ENCODE measurements at places on chromosomes 1 and 21.
A peak's percentile ranks its signal among the peaks of the same experiment; 100 is the strongest.

DNA sequence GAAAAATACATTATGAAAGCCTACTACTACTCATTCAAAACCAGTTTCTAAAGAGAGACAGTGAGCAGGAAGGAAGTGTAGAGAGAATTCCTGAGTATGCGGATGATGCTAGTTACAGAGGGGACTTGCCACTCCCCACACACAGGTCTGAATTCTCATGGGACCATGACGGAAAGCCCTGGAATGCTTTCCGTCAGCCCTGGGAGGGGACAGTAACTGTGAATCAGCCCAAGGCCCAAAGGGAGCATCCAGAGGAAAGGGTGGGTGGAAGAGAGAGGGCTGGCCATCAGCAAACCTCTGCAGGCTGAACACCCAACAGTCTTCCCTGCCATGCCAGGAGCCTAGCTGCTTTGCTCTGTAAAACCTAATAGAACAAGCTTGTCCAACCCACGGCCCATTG, 36.4 kb downstream of the RCSD1 start:
- no peak for DNase-seq

GRCh38 chr1:200880212-200880611, 7.4 kb downstream of the GPR25 start:
- peak; percentile 38 for DNase-seq

DNA sequence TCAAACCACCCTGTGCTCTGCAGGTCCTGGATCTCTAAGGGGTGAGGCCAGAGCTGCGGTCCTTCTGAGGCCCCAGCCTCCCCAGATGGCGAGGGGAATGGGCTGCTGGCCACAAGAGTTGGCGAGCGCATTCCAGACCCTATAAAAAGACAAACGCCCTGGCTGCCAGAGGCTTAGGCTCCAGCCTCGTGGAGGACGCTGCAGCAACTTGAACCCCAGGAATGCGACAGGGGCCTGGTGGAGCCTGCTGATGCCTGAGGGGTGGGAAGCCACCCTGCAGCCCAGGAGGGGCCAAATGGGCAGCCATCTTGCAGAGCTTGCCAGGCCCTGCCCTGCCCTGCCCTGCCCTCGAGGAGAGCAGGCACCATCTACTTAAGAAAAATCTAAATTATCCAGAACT, 8.6 kb downstream of the CACNA1S start:
- no peak for DNase-seq

- DNase-seq, result no peak
These were observed 183.2 kb downstream of the KIF26B start for GRCh38 chr1:245337829-245338484.

GRCh38 chr1:7174980-7175906, 390.0 kb downstream of the CAMTA1 start:
- no peak for DNase-seq

DNA sequence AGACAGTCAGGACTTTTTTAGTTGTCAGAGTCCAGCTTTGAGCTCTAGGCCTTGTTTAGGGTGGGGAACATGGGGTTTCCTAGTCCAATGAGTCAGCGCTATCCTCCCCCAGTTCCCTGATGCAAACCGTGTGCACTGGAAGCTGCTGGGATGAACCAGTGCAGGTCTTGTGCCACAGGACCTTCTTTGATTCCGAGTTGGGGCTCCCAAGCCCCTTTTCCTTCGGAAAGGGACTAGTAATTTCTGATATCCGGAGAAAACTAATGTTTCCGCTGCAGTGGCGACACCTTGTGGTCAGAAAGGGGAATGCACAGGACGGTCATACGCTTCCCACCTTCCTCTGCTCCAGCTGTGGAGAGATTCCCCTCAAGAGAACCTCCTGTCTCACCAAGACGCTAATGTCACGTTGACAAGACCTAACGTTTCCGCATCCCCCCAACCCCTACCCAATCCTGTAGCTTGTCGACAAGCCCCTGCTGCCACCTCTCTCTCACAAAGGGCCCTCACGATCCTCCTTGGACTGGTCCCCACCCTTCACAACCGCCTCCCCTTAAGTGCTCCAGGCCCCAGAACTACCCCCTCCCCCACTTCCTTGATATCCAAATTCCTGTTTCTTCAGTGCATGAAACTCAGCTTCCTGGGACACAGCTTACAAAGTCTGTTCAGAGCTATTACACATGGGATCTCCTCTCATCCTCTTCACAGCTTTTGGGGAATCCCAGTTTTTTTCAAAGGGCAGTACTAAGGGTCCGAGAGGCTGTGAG, 30.9 kb downstream of the GPA33 start:
- DNase-seq, result peak; percentile 75

GRCh38 chr1:57307392-57308170, 116.3 kb downstream of the DAB1 start:
- DNase-seq, result peak; percentile 47

GRCh38 chr1:247906504-247907047, 11.2 kb downstream of the OR2W3 start:
- no peak for DNase-seq

DNA sequence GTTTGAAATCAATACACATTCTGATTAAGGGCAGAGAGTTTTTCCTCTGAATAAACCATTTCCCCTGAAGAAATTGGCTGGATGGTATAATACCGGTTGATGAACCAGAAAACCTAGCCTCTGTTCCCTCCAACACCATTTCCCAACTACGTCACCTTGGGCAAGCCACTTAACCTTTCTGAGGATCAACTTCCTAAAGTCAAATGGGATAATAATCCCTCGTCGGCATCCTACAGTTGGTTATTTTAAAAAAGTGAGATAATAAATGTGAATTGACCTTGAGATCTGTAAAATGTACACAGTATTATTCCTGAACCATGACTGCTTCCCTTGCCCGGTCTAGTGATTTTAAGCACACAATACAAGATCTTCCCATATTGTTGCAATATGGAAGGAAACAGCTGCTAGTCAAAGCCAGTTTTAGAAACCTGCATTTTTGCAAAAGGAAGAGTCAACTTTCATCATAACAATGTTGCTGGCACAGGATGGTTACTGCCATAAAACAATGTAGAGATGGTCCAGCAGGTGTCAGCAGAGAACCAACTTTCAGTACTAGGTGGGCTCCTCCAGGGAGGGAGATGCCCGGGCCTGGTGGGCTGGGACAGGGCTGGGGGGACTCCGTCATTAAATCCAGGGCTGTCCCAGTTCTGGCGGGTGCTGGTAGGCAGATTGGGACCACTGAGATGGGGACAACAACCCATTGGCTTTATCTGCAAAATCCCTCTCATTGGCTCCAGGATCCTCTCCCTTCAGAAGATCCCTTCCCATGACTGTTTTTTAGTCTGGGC, 5.2 kb upstream of the HLX start:
- no peak for DNase-seq

- DNase-seq, result no peak
These were observed 26.3 kb downstream of the USP24 start for GRCh38 chr1:55188909-55189308.

GRCh38 chr21:36701756-36702621, 3.1 kb downstream of the SIM2 start:
- no peak for DNase-seq

DNA sequence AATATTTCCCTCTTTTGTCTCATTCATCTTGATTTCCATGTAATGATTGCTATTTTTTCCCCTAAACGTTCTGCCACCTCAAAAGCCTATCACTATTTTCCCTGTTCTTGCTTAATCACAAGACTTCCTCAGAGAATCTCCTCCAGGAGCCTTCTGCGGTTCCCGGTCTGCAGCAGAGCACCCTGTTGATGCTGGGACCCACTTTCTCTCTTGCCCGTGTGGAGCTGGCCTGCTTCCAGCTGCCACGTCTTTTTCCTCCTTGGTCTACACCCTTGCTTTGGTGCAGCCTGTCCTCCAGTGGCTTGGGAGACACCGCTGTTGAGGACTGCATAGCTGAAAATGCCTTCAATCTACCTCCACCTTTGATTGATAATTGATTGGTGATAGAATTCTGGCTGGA, 70.0 kb upstream of the COA6 start:
- DNase-seq, result no peak

DNA sequence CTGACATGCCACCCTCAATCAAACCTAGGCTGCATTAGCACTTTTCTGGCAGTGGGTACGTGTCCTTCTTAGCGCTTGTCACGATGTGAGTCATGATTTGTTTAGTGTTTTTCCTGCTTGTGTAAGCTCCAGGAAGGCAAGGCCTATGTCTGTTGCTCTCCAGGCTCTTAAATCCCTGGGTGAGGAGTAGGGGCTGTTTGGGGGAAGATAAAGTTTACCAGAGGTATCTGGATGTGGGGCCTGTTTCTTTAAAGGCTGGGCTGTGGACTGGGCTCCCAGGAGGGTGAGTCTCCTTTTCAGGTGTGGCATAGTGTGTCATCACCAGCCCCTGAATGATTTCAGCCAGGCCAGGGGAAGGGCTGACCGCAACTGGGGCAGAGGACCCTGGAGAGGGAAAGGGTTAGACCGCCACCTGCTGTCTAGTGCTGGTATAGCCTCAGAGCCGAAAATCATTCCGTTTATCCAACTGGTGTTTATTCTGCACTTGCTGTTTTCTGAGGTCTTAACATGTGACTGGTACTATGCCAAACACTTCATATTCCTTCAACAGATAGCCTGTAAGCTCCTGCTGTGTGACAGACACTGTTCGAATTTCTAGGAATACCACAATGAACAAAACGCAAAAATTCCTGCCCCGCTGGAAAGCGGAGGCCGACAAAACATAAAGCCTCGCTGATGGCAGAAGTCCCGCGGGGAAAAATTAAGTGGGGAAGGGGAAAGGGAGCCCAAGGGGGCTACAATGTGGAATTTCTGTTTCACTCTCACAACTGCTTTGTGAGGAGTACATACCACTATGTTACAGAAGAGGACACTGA, 9.7 kb downstream of the SERINC2 start:
- peak; percentile 70 for DNase-seq

DNA sequence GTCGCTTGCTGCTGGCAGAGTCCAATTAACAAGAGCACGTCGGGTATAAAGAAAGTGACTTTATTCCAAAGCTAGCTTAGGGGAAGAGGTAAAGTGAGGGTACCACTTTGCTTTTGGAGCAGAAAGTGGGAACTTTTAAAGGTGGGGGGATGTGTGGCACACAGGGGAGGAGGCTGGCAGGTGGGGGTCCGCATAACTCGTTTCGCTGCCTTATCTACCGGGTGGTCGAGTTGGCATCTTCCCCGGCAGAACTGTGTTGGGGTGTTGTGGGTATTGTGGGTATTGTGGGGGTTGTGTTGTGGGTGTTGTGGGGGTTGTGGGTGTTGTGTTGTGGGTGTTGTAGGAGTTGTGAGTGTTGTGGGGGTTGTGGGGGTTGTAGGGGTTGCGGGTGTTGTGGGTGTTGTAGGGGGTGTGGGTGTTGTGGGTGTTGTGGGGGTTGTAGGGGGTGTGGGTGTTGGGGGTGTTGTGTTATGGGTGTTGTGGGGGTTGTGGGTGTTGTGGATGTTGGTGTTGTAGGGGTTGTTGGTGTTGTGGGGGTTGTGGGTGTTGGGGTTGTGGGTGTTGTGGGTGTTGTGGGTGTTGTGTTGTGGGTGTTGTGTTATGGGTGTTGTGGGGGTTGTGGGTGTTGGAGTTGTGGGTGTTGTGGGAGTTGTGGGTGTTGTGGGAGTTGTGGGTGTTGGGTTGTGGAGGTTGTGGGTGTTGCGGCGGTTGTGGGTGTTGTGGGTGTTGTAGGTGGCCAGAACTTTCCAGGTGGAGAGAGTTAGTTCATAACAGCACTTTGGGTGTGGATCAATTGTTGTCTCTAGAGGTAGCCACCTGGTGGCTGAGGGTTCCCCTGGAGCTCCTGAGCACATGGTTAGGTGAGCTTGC, 52.7 kb downstream of the AGPAT3 start:
- DNase-seq, result peak; percentile 31

DNA sequence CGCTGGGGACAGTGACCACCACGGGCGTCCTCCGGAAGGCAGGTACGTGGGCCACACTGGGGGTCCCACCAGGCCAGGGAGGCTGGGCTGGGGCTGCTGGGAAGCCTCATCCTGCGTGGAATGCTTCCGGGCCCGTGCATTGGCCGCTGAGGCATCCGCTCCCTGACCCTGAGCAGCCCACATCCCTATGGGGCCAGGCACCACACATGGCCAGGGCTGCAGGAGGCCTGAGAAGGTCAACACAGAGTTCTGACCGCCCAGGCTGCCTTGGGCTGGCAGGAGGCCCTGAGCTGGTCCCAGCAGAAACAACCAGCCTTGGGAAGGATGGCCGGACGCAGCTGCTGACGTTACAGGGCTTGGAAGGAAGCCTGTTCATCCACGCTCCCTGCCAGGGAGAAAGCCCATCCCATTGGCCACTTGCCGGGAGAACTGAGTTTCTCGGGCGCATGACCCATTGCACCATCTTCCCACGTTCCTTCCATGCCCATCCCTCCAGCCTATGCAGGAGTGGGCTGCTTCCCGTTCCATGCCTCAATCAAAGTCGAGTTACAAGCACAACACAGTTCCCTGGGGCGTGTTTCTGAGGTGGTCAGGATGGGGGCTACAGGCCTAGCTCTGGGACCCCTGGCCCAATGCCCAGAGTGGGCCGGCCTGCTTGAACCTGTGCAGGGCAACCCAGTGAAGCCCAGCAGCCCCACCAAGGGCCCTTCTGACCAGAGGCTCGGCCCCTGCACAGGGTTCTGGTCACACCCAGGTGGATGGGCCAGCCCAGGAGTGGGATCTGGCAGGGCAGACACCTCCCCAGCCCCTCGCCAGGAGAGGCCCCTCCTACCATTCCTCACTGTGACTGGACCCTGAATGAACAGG, 31.7 kb downstream of the TRIM11 start:
- no peak for DNase-seq

GRCh38 chr1:204583909-204584632, 67.9 kb downstream of the MDM4 start:
- no peak for DNase-seq

GRCh38 chr1:203480525-203481084, 5.0 kb downstream of the PRELP start:
- DNase-seq, result peak; percentile 31

DNA sequence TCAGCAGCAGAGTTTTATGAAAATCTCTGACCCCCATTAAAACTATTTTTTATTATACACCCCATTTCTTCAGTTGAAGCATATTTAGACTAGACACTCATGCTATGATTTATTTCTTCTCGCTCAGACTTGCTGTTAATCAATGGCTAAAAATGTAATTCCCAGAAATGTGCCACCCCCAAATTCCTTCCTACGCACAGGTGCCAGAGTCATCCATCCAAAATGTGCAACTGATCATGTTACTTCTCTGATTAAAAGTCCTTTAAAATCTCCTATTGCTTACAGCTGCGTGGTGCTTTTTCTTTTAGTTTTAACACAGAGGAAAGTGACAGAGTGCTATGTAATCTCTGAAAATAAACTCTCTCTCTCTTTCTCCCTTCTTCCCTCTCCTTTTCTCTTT, 954.4 kb downstream of the NCAM2 start:
- DNase-seq, result no peak

GRCh38 chr21:41766883-41767605, at the start of gene RIPK4:
RIPK4 (minus strand) TSS chr21:41767052; CDS start chr21:41767041, 11 bp downstream.
- peak; percentile 59 for DNase-seq

All from activated naive CD4-positive, alpha-beta T cell treated with Interleukin-2 at 50 U/mL for 16 hours (primary cell).